Muscle of leg (tissue), 16 donors: ENCODE measurements at places on chromosomes 3 and 15. TPM values are rescaled to one million over a fixed set of nuclear protein-coding genes. Genes with fewer than 3 reads are reported as not detected.

The PROS1 gene
- 23.6 TPM for polyA plus RNA-seq

The GRM7 gene
- not detected for polyA plus RNA-seq

DNA sequence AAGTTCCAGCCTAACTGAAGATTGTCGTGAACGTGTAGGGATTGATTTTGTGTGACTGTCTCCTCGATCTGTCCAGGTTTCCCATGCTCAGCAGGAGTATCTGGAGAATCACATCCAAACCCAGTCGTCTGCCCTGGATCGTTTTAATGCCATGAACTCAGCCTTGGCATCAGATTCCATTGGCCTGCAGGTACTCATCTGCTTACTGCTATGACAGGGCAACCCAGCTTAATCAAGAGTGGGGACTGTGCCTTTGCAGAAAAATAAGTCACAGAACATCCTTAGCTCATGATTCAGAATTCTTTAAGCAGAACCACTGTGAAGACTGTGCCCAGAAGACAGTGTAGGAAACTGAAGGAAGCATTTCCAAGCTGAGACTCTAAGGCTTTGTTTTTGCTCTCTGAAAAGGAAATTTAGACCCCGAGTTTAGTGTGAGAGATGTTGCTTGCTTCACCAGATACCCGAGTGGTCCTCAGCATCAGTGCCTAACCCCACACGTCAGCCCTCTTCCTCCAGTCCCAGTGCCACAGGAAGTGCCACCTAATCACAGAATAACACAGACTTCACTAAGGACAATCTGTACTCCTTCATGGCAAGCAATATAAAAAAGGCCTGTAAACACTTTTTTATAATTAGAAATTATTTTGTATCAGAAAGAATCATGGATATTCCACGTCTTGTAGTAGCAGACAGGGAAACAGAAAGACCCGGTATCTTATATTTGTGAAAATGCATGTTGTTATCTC, 34.2 kb downstream of the MYZAP start:
- no peak for DNase-seq

- DNase-seq, result no peak
Measured at GRCh38 chr15:68994981-68995761, 19.3 kb upstream of the NOX5 start.

DNA sequence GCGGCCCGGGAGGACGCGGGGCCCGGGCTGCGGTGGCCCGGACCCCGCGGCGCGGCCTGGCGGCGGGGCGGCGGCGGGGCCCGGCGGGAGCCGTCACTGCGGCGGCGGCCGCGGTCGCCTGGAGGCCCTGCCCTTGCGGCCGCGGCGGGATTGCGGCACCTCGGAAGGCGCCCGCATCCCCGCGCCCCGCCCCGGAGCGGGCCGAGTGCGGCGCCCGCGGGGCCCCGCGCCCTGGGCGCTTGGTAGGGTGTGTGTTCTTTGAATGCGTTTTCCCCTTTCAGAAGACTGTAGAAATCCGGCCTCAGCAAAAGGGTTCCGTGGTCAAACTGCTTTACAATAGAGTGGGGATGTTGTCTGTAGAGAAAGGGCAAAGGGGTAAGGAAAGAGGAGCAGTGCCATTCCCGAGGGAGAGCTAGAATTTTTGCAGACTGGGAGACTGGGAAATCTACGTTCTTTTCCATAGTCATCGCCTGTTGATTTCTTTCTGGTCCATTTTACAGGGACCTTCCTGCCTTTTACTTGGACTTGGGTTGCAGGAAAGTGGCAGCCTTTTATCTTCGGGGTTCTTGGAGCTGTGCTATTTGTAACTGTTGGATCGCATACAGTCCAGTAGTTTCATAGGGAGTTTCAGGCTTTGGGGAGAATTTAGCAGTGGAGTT, 630 bp downstream of the SNRK start:
- DNase-seq, result peak; percentile 42

DNA sequence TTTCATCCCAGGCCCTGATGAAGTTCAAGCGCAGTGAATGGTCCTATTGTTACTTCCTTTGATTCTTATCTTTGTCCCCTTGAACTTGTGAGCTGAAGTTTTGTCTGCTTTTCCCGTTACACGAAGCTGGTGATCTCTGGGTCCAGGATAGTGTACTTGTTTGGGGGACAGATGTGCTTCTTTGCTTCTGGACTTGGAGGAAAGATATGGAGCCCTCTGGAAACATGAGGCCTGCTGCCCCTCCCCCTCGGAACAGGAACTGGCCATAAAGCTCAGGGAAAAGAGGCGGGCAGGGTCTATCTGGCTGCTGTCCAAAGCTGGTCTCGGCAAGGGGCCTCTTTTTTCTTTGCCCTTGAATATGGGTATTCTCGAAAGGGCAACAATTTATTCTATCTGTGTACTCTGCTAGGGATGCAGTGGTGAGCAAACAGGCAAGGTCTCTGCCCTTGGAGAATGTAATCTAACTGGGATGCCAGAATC, 47.6 kb downstream of the IDH2 start:
- no peak for DNase-seq
